ENCODE measurements at places on chromosomes 6 and 20. TPM values are rescaled to one million over a fixed set of nuclear protein-coding genes. Genes with fewer than 3 reads are reported as not detected.

SLC12A5 gene
- not detected for total RNA-seq

MYT1 gene
- 0.10 TPM for total RNA-seq

RBBP9 gene
- total RNA-seq = 10.8 TPM

DOK5 gene
- 0.86 TPM for total RNA-seq

SERPINB6 gene
- total RNA-seq = 156 TPM

CPXM1 gene
- total RNA-seq = 37.9 TPM

KIF3B gene
- total RNA-seq = 23.7 TPM

SEMG2 gene
- total RNA-seq = not detected

AKAP12 gene
- total RNA-seq = 165 TPM

PHACTR3 gene
- 5.7 TPM for total RNA-seq

CFAP206 gene
- 0.30 TPM for total RNA-seq

NINL gene
- 33.3 TPM for total RNA-seq

ZC2HC1B gene
- total RNA-seq = not detected

ACAT2 gene
- total RNA-seq = 7.7 TPM

TEAD3 gene
- 63.1 TPM for total RNA-seq

Measured in ovary (tissue), 10 donors.